ENCODE measurements at places on chromosomes 4 and X. TPM values are rescaled to one million over a fixed set of nuclear protein-coding genes. Genes with fewer than 3 reads are reported as not detected.

Gene USP46
- total RNA-seq = 12.2 TPM

Gene ADGRG4
- total RNA-seq = not detected

DNA sequence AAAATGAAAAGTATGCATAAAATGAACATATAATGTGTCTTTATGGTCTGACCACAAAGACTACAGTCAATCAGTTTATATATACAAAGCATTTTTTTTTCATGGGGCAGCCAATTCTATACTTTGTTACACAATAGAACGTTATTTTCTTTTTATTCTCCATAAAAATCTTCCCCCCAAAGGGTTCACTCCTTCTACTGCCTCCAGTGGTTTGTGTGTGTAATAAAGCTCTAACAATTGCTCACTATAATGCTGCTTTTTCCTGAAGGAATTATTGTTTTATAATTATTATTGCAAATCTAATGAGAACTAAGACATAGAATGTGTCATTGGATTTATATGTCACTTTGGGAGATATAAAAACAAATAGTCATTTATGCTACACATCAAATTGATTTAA is 664.1 kb upstream of the PABPC4L start:
- DNase-seq = no peak

- DNase-seq = peak; percentile 40
Observed at GRCh38 chrX:151973851-151974335, 583 bp downstream of the GABRE start.

- no peak for DNase-seq
Observed at GRCh38 chr4:1902243-1902642, 31.1 kb downstream of the NSD2 start.

- no peak for DNase-seq
Observed at GRCh38 chr4:153765894-153766293, 6.1 kb upstream of the RNF175 start.

DNA sequence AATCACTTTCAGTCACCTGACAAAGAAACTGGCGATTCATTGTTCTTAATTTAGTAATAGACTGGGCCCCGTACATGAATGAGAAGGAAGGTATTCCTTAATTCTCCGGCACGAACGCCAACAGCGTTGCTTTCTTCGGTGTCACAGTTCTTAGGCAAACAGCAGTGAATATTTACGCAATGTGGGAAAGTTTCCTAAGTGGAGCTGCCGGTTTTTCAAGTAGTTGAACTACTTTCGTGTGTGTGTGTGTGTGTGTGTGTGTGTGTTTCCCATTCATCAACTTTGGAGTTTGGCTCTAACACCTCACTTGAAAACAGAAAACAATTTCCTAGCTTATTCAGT is 651 bp downstream of the NXT2 start:
- DNase-seq = peak; percentile 29

- no peak for DNase-seq
Observed at GRCh38 chr4:118814058-118814457, 21.9 kb downstream of the SEC24D start.

DNA sequence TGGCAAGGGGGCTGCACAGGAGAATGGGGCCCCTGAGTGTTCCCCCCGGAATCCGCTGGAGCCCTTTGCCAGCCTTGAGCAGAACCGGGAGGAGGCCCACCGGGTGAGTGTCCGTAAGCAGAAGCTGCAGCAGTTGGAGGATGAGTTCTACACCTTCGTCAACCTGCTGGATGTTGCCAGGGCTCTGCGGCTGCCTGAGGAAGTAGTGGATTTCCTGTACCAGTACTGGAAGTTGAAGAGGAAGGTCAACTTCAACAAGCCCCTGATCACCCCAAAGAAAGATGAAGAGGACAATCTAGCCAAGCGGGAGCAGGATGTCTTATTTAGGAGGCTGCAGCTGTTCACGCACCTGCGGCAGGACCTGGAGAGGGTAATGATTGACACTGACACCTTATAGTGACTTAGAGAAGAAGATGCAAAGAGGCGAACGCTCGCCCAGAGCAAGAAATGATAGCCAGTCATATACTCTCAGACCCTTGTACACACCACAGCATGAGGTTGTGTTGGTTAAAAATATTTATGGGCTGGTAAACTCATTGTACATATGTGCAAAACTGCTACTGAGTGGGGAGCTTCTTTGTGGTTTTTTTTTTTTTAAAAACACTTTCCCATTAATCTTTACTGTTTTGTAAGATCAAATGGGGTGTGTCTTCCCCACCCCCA is 52.5 kb downstream of the JADE1 start:
- DNase-seq = no peak
